ENCODE measurements at places on chromosomes 4 and X.

- no peak for DNase-seq
Observed at GRCh38 chr4:76995776-76996175, 46.2 kb downstream of the SEPTIN11 start.

GRCh38 chr4:78247536-78248285 lies 190.6 kb downstream of the FRAS1 start:
- no peak for DNase-seq

GRCh38 chr4:115433491-115433890 lies 320.1 kb upstream of the NDST4 start:
- no peak for DNase-seq

DNA sequence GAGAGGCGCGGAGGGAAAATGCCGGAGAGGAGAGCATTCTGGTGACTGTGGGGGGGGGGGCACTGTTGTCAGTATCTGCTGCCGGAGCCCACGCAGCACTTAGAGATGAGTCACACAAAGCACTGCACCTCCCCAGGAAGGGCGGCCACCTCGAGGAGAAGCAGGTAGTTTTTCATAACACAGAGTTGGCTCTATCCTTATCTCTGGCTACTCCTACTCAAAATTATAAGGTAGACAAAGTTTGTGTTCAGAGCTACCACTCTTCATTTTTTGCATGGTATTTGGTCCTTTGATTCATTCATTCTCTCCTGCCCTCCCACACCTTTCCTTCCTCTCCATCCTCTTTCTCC lies 76.2 kb upstream of the SCOC start:
- no peak for DNase-seq

GRCh38 chrX:100928660-100929613 lies at the start of gene XKRX:
XKRX (minus strand) TSS chrX:100928917; CDS start chrX:100928304, 613 bp downstream.
- no peak for DNase-seq

DNA sequence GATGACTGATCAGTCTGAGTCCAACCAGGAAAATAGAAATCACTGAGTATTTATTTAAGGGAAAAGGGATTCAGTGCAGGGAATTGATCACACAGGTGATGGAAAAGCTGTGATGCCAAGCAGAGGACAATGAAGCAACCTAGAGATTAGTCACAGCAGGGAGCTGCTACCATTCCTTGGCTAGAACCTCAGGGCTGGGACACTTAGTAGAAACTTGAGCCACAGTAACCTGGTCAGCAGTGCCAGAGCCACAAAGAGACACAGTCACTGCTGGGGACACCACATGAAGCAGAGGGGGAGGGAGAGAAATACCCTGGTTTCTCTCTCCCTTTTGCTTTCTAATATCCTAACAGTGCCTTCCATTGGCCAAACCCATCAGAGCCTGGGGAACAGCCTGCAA lies 38.7 kb downstream of the RTL9 start:
- DNase-seq, result no peak

DNA sequence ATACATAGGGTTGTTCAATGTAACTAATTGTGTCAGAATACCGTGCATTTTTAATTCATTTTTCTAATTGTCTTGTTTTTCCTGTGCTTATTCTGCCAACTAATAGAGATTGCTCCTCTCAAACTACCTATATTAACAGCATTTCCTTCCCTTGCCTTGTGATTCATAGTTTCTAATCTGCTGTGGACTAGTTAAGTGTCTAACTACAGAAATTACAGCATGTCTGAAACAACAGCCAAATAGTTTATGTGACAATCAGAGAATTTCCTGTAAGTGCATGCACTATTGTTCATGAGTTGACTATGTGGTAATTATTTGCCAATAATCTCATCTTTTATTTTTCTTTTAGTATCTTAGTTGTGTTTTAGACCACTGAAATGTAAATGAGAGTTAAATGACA lies 4.1 kb upstream of the SEC24B start:
- no peak for DNase-seq

DNA sequence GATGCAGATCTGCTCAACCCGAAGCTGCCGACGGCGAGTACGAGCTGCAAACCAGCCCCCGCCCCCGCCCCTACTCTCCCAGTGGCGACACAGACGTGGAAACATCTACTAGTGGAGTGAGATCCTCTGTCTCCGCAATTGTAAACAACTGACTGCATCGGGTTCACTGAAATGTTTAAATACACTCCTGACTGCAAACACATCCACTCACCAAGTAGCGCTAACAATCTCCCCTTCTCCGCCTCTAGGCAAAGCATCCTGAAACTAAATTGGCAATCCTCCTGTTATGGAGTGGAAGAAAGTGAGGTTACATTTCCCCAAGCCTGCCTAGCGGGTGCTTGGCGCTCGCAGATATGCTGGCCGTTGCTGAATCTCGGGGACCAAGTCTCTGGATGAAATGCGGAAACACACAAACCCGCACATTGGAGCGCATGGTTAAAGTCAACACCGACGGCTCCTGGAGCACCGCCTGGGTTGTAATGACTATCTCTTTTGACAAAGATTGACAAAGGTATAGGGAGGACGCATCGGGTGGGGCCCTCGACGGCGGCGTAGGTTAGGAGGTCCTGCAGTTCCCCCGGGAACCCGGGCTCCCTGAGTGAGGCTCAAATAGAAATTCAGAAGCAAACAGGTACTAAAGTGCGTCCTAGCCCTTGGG lies 117.0 kb upstream of the TEX13C start:
- DNase-seq, result no peak

- no peak for DNase-seq
Observed at GRCh38 chr4:167052631-167053091, 181.6 kb downstream of the SPOCK3 start.

- DNase-seq, result no peak
Observed at GRCh38 chr4:158020176-158020575, 152.6 kb downstream of the GASK1B start.

DNA sequence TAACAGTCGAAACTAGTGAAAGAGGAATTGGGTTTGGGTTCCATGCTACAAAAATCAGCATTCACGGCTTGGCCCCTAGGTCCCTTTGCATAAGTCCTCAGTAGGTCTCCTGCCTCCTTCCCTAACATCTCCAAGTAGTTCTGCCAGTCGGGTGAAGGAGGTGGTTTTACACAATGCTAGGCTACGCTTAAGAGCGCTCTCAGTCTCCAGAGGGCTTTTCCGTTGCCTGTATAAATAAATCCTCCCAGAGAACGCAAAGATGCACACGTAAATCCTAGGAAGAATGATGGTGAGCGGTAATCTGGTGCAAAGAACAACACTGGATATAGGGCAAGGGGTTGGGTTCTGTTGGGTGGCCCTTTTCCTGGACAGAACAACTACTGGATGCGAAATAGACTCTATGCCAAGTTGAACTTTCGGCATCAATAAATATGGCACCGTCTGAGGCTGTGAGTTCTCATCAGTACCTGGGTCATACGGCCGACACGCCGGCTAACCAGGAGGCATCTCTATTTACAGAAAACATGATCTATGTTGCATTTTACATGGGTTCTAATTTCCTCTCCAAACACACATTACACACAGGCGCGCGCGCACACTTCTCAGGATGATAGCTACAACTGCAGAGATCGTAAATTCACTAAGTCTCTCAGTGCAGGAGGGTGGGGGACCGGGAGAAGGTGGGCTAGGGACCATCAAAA lies 1.3 kb downstream of the CAMK2D start:
- DNase-seq, result no peak

DNA sequence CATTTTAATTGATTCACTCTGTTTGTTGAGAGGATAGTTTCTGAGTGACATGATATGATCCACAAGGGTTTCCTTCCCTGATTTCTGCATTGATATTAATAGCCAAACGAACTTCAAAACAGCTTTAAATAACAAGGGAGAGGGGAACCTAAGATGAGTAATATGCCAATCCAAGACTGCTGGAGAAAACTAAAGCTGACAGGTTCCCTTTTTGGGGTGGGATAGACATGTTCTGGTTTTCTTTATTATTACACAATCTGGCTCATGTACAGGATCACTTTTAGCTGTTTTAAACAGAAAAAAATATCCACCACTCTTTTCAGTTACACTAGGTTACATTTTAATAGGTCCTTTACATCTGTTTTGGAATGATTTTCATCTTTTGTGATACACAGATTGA lies 182.2 kb downstream of the AR start:
- no peak for DNase-seq

Data from cortex of kidney (tissue), 1 donor.